Upper lobe of right lung (tissue), 1 donor: ENCODE measurements at places on chromosomes 12 and 14. TPM values are rescaled to one million over a fixed set of nuclear protein-coding genes. Genes with fewer than 3 reads are reported as not detected.

Gene SERPINA3
- 36.4 TPM for total RNA-seq

Gene TPPP2
- not detected for total RNA-seq

- no peak for DNase-seq
Measured at GRCh38 chr12:121926874-121927706, 8.7 kb downstream of the CFAP251 start.

DNA sequence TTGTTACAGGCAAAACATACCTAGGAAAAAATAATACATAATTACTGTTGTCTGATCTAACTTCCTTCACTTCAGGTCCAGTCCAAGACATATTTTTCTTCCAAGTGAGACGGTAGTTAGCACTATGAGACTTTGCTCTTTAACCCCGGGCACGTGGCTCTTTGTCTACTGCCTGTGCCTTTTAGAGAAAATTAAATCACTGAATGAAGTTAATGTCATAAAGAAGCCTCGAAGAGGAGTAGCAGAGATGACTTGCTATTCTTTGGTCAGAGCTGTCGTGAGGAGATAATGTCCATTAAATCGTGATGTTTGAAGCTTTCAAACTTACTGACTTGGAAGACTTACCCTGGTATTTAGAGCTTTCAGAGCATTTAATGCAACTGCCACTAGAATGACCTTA lies 8.7 kb downstream of the TESPA1 start:
- DNase-seq = no peak

- DNase-seq = no peak
Measured at GRCh38 chr12:110754101-110754793, 11.6 kb upstream of the PPP1CC start.

DNA sequence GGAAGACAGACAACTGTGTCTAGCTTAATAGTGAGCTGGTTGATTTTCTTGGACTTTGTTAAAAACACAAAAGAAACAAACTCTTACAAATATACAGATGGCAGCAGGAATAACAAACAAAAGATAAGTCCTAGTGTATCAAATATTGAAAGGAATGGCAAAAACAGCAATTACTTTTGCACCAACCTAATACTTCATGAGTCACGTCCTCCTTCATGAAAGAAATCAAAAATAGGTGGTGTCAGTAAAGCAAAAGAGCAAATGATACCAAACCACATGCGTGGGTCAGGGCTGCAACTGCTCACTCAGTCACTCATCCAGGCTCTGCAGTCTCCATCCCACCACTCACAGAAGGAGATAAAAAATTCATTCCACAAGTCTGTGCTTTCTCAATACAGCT lies 11.8 kb downstream of the ATG14 start:
- no peak for DNase-seq
